NCI-H1092 (cell line): ENCODE measurements at places on chromosomes 5 and 9.

- no peak for DNase-seq
These were observed 80.0 kb downstream of the OXCT1 start for GRCh38 chr5:41790038-41790776.

GRCh38 chr5:148467958-148468357 is 84.2 kb downstream of the FBXO38 start:
- DNase-seq = no peak

- DNase-seq = peak; percentile 97
These were observed 21.8 kb downstream of the DMAC1 start for GRCh38 chr9:7777771-7778170.

- no peak for DNase-seq
These were observed 8.1 kb upstream of the MLLT3 start for GRCh38 chr9:20630241-20630943.

- DNase-seq = no peak
These were observed 320.3 kb upstream of the CLINT1 start for GRCh38 chr5:158179271-158179670.

GRCh38 chr9:79259858-79260257 is 311.9 kb upstream of the TLE4 start:
- no peak for DNase-seq

GRCh38 chr9:93660352-93661046 is 84.1 kb downstream of the PHF2 start:
- DNase-seq = no peak

DNA sequence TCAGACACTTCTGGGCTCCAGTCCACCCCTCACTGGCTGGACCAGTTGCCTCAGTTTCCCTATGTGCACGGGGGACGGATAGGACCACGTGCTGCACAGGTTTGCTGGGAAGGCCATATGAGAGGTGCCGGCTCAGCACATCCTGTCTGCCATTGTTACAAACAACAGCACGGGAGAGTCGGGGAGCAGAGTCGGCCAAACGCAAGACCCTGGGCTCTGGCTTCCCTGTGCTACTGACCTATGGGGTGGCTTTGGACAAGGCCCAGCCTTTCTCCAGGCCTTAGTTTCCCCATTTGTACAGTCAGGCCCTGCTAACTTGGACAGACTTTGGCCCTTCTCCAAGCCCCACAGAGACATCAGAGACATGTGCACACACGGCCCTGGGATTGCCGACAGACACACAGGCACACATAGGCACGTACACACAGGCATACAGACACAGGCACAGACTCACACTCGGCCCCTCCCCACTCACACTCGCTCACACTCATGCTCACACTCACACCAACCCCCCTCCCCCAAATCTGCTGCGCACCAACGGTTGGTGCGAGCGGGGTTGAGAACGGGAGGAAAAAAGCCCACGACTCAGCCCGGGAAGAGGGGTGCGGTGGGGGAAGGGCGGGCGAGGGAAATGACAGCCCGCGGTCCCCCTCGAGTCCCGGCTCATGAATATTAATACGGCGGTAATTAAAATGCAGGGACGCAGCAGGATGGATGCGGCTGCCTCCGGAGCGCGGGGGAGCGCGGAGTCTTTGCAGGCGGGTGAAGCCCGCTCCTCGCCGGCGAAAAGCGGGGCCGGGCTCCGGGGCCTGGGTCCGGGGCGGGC is 133.0 kb downstream of the C9orf50 start:
- DNase-seq = peak; percentile 39

- peak; percentile 18 for DNase-seq
These were observed 58.0 kb downstream of the RAD23B start for GRCh38 chr9:107340920-107341632.

GRCh38 chr9:21429191-21429590 is 11.0 kb upstream of the IFNA1 start:
- no peak for DNase-seq

- no peak for DNase-seq
These were observed 111.7 kb upstream of the ACOT12 start for GRCh38 chr5:81505672-81506071.

DNA sequence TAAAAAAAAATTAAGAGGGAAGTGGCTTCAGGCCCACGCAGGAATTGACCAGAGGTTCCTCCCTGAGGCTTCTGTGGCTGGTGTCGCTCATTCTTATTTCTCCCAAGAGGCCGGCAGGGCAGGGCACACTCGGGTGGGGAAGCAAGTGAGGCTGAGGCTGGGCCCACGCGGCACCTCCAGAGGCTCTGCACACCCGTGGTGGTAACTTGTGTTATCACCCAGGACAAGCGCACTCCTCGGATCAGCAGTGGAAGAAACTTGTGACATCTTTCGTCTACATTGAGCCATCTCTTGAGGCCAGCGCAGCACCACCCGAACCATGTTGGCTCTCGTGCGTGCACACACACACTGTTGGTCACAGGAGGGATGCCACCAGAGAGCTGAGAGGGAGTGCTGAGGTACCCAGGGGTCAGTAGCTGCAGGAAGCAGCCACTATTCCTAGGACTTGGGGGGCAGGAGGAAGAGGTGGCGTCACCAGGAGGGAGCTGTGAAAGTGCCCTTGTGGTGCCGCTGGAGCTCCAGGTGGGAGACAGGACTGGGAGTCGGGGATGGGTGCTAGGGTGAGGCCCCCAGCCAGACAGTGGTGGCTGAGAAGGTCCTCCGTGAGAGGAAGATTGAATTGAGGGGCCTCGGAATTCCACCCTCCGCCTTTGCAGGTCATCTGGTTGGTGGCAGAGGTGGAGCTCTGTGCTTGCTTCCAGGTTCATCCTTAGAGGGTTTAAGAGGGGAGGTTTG is 6.4 kb downstream of the NDUFS6 start:
- no peak for DNase-seq

DNA sequence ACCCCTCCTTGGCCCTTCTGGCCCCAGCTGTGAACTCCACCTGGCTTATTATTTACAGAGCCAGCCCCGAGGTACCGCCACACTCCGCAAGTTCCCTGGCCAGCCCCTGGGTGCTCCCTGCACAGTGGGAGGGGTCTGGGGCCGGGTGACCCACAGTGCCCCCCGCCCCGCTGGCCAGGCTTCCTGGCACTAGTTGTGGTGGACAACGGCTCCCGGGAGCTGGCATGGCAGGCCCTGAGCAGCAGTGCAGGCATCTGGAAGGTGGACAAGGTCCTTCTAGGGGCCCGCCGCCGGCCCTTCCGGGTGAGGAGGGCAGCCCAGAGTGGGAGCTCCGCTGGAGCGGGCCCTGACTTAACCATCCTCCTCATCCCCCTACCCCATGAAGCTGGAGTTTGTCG is 3.9 kb downstream of the MAMDC4 start:
- DNase-seq = no peak

DNA sequence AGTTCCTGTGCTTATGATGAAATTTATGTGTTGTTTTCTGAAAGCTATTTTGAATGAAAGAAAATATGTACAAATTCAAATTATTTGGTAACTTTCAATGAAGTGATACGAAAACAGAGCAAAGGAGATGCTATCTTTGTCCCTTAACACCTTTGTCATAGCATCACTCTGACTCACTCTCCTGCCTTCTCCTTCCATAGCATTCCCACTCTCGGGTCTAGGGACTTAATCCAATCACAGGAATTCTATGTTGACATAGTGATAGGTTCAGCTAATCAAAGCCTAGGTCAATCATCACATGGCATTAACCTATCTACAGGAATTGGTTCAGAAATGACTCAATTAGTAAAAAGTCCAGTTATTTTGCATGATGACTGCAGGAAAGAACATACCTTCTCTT is 464.7 kb upstream of the RORB start:
- DNase-seq = no peak

GRCh38 chr9:91301161-91301560 is 60.6 kb downstream of the AUH start:
- no peak for DNase-seq

DNA sequence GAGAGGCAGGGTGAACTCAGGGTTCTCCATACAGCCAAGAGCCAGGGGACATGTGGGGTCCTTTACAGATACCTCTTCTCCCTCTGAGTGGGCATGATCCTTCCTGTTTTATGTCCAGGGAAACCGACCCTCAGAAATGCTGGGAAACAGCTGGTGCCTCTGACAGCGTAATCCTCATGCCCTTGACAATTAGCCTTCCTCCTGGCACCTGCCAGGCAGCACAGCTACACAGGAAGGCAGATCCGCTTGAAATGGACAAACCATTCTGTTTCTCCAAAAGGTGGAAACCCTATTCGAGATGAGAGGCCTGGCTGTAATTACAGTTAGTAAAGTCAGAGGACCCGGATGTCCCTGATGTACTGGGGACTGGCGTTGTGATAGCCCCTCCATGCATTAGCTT is 7.2 kb downstream of the ERGIC1 start:
- peak; percentile 9 for DNase-seq

- peak; percentile 80 for DNase-seq
These were observed 78.2 kb upstream of the RAPGEF1 start for GRCh38 chr9:131818089-131818488.

- DNase-seq = no peak
These were observed 188.1 kb downstream of the RFX3 start for GRCh38 chr9:3337515-3338225.

DNA sequence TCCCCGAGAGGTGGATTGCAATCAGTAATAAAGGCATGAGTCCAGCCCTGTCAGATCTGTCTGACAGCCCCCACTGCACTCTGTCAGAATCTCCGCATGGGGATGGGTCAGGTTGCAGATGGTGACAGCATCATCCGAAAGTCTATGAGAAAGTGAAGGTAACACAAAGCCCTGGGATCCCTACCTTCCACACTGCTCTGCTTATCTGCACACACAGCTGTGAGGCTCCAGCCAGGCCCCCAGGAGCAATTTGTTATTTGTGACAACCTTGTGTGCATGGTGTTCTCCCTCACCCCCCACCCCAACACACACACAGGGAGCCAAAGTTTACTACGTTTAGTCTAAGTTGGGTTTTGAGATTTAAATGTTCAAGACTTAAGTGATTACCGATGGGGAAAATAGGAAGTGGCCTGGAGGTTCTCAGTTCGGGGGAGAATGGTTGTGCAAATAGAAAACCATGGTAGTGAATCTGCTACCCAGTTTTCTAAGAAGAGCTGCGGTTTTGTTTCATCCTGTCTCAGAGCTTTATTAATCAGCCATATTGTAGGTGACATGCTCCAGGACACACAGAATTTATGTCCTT is 92.7 kb downstream of the SV2C start:
- DNase-seq = no peak

GRCh38 chr5:73968729-73969128 is 342.7 kb downstream of the ARHGEF28 start:
- DNase-seq = no peak

DNA sequence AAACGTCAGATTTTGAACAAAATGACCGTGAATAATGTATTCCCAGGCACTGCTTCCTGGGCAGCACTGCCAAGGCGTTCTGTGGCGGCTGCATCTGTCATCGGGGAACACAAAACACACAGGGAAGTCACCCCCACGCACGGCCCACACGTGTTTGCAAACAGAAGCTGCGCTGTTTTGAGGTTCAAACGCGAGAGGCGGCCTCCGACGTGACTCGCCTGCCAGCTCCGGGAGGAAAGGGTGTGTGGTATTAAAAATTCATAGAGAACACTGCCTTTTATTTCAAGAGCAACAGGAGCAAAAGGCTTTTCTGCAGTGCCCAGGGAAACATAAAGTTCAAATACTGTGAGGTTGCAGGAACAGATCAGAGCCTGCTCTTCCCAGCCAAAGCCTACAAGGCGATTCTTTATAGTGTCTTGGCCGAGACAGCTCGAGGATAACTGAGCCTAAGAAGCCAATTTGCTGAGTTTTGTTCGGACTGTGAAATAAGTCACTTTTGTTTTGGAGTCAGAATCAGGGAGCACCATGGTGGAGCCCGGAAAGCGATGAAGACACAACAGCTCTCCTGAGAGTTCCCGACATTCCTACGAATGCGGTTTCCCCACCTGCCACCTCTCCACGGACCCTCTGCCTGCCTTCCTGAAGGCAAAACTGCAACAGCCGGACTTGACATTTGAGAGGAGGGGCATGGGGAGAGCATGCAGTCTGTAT is 115.3 kb upstream of the IRX2 start:
- no peak for DNase-seq

- no peak for DNase-seq
These were observed 26.1 kb downstream of the POU5F2 start for GRCh38 chr5:93715327-93715726.

DNA sequence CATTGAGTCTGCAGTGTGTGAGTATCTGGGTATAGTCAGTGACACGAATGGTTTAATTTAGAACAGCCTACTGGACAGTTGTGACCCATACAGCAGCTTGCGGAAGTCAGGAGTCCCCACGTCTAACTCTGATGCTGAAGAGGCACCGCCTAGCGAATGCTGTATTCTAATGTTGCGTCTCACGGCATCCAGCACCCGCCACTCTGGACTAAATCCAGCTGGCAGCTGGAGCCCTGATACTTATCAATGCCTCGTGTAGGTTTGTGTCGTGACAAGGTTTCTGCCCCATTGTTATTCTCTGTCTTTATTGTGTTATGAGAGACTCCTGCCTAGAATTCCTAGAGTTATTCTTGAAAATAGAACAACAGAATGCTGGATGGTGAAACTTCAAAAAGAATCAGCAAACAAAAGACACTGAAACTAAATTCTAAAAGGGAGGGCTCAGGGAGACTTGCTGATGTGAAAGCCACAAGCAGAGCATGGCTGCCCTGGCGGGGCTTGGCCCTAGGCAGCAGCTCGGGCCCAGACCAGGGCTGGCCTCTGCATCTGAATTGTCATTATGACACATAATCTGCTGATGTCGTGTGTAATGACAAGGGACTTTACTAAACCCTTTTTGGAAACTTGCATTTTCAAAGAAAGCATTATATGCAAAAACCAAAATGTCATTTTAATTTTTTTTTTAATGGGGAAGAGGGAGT is 123.5 kb upstream of the ICE1 start:
- no peak for DNase-seq

DNA sequence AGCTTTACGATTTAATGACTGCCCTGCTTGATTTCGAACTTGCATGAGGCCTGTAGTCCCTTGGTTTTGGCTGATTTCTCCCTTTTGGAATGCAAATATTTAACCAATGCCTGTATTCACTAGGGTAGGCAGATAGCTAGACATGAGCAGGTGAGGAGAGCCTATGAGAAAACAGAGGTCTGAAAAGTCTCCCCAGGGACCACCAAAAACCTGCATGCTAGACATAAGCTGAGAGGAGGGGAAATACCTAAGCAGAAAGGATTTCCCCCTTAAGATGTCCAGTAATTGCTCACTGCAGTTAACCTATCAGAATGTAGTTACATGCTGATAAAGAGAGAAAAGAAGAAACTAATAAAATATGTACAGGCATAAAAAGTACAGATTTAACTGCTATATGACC is 667.4 kb upstream of the SEMA6A start:
- no peak for DNase-seq

DNA sequence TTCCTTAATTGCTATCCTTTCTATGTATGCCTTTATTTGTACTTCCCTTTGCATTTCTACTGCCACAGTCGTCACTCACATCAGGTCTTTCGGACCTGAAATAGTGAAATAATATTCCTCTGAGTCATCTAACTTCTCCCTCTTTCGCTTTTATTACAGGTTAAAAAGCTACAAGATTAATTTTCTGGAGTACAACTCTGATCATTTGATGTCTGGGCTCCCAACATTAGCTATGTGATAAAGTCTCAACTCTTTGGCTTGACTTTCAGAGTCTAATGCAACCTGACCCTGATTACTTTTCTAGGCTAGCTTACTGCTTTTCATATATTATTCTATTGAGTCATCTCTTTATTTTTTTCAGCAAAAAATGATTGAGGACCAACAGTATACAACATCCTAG is 638.8 kb upstream of the WWC1 start:
- no peak for DNase-seq
